ENCODE measurements at places on chromosomes 4 and X.

DNA sequence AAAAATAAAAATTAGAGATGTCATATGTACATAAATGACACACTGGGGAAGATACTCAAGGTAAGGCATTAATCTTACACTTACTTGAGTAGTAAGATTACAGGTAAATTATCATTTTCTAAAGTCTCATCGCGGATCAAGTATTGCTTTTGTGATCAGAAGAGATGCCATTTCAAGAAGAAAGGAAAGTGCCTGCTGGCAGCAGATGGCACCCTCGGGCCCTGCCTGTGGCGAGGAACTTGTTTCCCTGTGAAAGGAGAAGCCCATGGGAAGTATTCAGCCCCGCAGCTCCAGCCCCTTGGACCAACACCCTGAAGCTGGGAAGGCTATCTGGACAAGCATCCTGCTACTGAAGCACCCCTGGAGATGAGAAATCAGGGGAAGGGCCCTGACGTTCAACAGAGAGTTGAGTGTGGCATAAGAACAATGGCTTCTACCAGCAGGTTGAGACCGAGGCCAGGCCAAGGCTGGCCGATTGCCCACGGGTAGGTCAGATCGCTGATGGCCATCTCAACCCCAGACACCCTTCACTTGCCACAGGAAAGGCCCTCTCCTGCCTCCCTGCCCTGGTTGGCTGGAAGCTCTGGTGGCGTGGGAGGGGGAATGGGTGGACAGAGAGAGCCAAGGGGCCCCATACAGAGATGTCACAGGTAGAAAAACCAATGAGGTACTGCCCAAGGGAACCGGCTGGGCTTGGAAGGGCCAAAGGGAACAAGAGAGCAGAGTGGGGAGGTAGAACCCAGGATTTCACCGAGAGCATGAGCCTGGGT lies 18.8 kb upstream of the MXD4 start:
- no peak for DNase-seq

- DNase-seq, result no peak
Observed at GRCh38 chr4:74656596-74656995, 137.7 kb downstream of the BTC start.

DNA sequence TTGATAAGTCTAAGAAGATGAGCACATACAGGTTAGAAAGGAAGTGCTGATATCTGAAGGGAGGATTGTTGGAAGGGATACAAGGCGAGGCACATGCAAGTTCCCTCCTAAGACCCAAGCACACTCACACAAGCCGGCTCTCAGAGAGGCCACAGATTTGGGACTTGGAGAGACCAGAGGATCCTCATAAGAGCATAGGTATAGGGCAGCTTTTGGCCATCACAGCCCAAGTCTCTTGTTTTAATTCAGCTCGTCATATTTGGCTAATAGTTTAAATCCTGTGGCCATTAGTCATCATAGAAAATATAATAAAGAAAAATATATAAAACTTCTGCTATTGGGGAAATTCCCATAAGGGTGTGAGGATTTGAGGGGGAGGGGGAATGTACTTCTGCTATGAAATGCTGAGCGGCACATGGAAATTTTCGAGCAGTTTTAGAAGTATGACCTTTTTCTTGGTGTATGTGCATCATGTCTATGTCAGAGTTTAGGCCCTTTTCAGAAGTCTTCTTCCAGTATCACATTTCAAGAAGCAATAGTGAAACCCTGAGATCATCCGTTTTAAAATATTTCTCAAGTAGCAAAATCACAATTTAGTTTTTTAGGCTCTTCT lies 97.7 kb downstream of the NFKB1 start:
- DNase-seq, result peak; percentile 21

DNA sequence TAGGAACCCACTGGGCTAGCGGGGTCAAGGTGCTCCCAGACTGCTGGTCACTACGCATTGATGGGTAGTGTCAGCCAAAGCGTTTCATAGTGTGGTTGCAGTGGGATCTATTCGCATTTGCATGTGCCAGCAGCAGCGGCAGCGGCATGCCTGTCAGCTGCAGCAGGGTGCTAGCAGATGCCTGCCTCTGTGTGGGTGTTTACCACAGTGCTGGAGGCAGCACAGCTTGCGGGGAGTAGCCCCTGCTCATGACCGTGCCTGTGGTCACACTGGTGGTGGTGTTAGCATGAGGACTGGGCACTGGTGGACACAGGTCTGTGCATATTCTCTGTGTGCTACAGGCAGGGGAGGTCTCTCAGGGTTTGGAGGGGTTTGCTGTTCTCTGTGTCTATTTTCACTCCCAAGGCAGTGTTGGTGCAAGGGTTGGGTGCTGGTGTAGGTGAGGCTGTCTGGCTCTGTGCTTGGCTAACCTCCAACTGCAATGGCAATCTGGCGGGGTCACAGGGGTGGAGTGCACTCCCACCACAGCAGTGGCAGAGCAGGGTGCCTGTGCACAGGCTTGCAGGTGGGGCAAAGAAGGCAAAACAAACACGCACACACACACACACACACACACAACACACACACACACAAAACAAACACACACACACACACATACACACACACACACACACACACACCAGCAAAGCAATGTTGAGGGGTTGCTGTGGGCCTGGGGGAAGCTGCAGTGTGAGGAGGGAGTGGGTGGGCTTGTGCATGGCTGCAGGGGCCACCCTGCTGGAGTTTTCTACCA lies 184.4 kb downstream of the GLUD2 start:
- no peak for DNase-seq

DNA sequence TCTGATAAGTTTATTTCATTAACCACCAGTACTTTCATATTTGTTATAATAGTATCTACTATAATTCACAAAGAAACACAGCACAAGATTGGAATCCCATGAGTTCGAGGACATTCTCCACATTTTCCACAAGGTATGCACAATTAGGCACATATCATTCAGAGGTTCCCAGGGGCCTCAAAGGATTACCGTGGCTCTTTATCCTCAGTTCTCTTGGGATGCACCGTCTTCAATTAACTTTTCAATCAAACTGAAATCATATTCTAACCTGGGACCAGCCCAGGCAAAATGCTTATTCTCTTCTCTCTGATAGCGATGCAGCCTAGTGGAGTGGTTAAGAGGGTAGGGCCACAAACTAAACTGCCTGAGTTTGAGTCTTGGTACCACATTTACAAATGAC lies 242.6 kb upstream of the RASGEF1B start:
- no peak for DNase-seq

GRCh38 chr4:113901994-113902787 lies 77.3 kb downstream of the ARSJ start:
- peak; percentile 66 for DNase-seq

GRCh38 chrX:47562615-47563243 lies 1.7 kb downstream of the ARAF start:
- no peak for DNase-seq

GRCh38 chrX:46572340-46572936 lies 1.1 kb upstream of the CHST7 start:
- peak; percentile 47 for DNase-seq

- no peak for DNase-seq
Observed at GRCh38 chr4:6221301-6221850, 21.0 kb upstream of the JAKMIP1 start.

- DNase-seq, result no peak
Observed at GRCh38 chrX:113399506-113400192, 559.0 kb upstream of the AMOT start.

- no peak for DNase-seq
Observed at GRCh38 chrX:78747489-78747888, at the start of gene LPAR4. TSS of gene LPAR4 (plus strand) at chrX:78747720. CDS start at chrX:78754870, 7,150 bp downstream.

DNA sequence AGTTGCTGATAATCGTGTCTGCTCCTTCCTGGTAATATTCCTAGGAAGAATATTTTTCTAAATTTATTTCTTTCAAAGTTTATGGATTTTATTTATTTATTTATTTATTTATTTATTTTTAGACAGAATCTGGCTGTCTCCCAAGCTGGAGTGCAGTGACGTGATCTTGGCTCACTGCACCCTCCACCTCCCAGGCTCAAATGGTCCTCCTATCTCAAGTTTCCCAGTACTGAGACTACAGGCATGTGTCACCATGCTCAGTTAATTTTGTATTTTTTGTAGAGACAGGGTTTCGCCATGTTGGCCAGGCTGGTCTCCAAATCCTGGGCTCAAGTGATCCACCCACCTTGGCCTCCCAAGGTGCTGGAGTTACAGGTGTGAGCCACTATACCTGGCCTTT lies 48.9 kb downstream of the PDLIM5 start:
- DNase-seq, result no peak

DNA sequence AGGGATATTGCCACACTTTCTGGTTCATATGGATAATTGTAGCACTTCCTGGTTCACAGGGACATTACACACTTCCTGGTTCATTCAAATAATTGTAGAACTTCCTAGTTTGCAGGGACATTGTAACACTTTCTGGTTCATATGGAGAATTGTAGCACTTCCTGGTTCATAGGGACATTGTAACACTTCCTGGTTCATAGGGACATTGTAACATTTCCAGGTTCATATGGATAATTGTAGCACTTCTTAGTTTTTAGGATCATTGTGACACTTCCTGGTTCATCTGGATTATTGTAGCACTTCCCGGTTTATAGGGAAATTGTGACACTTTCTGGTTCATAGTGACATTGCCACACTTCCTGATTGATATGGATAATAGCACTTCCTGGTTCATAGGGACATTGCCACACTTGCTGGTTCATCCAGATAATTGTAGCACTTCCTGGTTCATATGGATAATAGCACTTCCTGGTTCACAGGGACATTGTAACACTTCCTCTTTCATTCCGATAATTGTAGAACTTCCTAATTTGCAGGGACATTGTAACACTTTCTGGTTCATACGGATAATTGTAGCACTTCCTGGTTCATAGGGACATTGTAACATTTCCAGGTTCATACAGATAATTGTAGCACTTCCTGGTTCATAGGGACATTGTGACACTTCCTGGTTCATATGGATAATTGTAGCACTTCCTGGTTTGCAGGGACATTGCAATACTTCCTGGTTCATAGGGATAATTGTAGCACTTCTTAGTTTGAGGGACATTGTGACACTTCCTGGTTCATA lies 59.2 kb upstream of the CD99 start:
- DNase-seq, result no peak

DNA sequence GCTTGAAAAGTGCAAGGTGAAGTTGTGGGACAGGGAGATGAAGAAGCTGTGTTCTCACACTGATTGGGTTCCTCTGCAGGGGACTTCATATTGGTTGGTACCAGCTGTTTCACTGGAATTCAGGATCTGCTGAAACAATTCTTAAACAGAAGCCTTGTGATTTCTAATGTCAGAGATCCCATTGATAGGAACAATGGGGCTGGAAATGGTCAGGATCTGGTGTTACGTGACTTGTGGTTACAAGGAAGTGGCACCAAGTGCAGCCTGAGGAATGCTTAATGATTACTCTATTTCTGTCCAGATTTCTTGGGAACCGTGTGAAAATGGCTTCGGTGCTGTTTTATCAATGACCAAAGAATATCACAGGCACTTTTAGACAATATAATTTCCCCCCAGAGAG lies 68.1 kb downstream of the MOSPD2 start:
- DNase-seq, result no peak

DNA sequence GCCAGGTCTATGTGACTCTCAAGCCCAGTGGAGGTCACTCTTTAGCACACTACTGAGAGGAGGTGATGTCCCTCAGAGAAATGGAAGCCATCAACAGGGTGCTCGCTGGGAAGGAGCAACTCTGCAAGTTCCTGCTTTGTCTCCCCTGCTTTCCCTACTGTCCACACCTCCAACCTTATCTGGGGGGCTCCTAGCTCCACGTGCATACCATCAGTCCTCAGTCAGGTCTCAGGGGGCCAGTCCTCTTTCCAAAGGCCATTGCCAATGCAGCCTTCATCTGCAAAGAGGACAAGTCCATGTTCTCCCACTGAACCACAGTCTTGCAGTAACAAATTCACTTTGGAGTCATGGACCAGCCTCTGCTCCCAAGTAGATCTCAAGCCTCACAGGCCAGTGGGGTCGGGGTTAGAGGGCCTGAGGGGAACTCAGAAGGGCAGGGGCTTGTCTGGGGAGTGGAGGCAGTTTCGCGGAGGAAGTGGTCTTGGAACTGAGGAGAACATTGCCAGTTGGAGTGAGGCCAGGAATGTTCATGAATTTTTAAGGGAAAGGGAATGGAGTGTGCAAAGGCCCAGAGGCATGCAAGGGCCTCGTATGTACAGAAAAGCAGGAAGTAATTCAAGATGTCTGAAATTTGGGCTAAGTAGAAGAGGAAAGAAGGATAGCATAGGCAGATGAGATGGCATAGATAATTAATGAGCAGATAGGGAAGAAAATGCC lies 8.9 kb downstream of the RTL5 start:
- DNase-seq, result no peak
